Nucleus accumbens (tissue), 56 donors: ENCODE measurements at places on chromosomes 16 and 17.

- DNase-seq = no peak
Measured at GRCh38 chr16:77459534-77460254, 24.9 kb upstream of the ADAMTS18 start.

GRCh38 chr17:82257473-82257872 is 16.0 kb downstream of the CSNK1D start:
- DNase-seq = peak; percentile 59

GRCh38 chr17:50638966-50639713 is 4.5 kb downstream of the ABCC3 start:
- peak; percentile 68 for DNase-seq

- DNase-seq = no peak
Measured at GRCh38 chr17:8794636-8795035, 4.5 kb downstream of the MFSD6L start.

DNA sequence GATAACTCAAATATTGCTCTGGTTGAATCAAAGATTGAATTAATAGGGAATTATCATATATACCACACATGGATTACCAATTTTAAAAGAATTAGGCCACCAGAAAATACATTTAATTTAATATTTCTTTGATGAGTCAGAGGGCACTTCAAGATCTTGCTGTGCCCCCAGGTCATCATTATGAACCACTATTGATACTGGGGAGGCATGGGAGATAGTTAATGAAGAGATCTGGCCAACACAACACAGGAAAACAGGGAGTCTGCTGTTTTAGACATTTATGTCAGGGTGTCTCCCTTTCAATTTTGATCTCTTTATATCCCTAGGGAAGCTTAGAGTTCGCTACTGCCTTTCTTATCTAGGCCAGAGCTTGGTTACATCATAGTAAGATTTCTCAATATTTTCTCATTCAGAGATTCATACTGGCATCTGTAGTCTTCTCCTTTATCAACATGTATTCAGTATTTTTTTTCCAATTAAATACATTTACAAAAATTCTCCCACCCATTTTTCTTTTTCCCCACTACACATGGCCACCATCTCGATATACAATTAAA is 158.3 kb upstream of the ZFHX3 start:
- DNase-seq = no peak

DNA sequence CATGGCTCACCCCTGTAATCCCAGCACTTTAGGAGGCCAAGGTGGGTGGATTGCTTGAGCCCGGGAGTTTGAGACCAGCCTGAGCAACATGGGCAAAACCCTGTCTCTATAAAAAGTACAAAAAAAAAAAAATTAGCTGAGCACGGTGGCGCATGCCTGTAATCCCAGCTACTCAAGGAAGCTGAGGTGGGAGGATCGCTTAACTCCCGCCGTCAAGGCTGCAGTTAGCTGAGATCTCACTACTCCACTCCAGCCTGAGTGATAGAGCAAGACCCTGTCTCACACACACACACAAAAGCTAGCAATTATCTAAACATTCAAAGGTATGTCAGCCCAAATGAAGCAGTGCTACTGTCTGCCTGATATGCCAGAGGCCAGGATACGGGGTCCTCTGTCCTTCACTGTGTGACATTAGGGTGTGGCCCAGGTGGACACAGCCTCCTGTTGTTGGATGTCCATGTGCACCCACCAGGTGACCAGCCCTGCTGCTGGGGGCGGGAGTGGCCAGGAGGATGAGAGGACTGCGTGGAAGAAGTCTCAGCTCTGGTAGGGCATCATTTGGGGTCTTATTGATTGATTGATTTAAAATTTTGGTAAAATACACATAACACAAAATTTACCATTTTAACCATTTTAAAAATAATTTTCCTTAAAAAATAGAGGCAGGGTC is 3.9 kb downstream of the NLRC3 start:
- no peak for DNase-seq

- DNase-seq = no peak
Measured at GRCh38 chr17:4921320-4921719, 10.8 kb upstream of the GP1BA start.

DNA sequence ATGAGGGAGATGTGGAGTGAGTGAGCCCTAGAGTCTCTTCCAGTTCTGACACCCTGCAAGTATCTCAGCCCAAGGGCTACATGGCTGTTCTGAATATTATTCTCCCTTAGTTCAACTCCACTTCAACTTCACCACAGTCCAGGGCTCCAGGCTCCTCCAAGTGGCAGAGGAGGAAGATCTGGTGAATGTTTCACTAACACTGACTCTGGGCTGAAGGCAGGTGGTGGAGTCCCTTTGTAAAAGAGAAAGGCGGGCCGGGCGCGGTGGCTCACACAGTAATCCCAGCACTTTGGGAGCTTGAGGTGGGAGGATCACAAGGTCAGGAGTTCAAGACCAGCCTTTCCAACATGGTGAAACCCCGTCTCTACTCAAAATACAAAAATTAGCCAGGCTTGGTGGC is 13.6 kb downstream of the CCDC92B start:
- no peak for DNase-seq

DNA sequence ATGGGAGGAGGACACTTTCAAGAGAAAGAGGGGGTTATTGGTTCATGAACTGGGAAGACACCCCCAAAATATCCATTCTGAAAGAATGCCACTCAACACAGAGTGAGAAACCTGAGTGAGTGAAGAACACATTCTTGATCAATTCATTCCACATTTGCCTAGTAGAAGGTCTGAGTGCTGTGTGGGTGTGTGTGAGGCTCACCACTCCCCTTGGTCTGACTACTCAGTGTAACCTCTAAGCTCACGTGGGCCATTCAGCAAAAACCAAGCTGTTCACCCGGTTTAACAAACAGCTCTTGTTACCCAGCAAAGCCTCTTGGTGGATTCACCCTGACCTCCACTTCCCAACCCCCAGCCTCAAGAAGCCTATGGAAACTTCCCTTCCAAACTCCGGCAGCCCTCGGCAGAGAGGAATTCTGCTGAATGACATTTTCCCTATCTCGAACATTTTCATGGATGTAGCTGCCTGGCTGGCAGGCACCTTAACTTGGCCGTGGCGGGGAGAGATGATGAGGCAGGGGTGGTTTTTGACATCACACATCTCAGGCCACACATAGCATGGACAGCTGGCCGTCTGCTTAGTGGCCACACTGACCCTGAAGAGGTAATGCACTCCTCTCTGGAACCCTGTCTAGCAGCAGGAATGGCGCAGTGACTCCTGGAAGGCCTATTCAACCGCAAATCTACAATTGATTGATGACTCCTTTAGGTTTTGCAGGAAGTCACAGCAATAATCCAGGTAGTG is 11.6 kb downstream of the ST6GALNAC1 start:
- no peak for DNase-seq

- DNase-seq = no peak
Measured at GRCh38 chr17:62193249-62193648, 128.2 kb upstream of the MED13 start.

DNA sequence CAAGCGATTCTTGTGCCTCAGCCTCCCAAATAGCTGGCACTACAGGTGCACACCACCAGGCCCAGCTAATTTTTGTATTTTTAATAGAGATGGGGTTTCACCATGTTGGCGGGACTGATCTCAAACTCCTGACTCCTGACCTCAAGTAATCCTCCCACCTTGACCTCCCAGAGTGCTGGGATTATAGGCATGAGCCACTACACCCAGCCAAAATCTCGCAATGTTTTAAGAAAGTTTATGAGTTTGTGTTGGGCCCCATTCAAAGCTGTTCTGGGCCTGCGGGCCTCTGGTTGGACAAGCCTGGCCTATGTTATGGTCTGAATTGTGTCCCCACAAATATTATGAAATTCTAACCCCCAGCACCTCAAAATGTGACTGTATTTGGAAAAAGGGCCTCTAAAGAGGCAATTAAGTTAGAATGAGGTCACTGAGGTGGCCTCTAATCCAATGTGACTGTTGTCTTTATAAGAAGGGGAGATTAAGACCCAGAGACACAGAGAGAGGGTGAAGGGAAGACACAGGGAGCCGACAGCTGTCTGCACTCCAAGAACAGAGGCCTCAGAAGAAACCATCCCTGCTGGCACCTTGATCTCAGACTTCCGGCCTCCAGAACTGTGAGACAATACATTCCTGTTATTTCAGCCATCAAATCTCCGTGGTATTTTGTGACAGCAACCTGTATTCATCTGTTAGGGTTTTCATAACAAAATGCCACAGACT is 469.9 kb downstream of the HS3ST4 start:
- no peak for DNase-seq

GRCh38 chr17:35708951-35709350 is 22.5 kb upstream of the RASL10B start:
- no peak for DNase-seq

DNA sequence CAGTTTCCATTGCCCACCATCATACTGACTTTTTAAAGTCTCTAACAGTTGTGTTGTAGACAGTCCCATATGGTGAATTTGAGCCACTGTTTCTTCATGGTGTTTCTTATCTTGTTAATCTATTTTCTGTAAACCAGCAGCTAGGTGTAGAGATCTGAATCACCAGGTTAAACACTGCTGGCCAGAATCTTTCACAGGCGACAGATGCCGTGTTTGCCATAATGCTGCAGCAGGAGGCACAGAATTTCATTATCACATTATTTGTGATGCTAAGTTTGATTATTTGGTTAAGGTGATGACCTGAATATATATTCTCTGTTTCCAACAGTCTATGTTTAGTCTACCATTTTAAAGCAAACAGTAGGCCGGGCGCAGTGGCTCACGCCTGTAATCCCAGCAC is 11.5 kb upstream of the CNGB1 start:
- no peak for DNase-seq

- no peak for DNase-seq
Measured at GRCh38 chr16:67461600-67462278, 19.2 kb downstream of the ATP6V0D1 start.

DNA sequence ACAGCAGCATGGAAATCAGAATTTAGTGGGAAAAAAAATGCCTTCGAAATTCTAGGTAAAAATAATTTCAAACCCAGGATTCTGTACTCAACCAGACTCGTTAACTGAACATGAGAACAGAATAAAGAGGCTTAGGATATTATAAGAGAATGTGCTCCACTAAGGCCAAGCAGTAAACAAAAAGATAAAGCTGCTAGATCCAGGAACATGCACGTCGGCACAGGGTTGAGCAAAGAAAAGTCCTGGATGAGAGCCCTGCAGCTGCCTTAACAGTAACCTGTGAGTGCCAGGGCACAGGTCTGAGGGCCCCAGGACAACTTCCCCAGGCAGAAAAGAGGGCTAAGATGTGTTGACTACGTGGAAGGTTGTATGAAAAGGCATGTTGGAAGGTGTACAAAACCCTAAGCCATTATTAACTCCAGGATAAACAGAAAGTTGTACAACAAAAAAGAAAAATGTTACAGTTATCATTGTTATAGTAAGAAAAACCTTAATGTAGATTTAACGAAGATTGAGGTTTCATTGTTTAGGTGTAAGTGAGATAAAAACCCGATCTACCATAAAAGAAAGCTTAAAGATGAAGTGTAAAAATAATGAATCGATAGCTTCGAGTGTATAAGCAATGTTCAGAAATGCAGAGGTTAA is 42.3 kb upstream of the RBFOX3 start:
- no peak for DNase-seq

DNA sequence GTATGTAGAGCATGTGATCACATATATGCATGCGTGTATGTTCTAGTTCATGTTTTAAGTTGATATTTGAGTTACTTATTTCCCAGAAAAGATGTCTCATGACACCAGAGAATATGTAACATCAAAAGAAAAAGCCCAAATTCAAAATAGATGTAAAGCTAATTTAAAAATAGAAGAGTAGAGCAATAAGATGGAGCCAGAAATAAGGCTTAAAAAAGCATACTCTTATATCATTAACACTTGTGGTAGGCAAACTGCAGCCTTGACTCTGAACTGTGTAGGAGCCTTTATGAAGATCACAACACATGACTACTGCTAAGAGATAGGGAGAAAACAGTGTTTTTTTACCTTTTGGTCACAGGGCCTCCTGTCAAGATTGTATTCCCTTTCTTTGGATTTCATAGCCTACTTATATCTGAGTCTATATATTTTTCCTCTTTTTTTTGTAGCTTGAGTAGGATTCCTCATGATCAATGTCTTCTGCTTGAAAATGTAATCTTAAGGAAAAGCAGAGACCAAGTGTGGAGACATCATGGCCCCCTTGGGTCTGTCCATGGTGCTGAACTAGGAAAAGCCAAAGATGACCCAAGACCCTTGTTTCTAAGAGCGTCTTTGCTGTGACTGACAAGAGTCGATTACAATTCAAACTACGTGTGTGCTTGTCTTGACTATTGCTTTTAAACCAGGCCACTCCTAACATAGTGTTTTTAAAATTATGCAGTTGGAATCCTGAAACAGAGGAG is 390.4 kb downstream of the SHISA9 start:
- DNase-seq = no peak

GRCh38 chr17:58189436-58190146 is 2.9 kb upstream of the EPX start:
- DNase-seq = no peak

DNA sequence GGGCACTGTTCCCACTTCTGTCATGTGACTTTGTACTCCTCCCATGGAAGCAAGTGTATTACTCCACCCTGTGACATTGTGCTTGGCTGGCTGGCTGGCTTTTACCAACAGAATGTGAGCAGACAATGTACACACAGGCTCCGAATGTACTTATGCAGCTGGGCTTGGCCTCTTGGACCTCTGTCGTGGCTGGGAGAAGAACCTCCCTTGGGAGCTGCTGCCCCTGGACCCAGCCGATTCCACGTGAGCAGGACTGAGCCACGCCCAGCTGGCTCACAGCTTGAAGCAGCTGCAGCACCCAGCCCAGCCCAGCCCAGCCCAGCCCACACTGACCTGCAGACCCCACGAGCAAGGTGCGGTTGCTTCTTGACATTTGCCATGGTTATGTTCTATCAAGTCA is 177.5 kb downstream of the RBFOX3 start:
- DNase-seq = no peak

DNA sequence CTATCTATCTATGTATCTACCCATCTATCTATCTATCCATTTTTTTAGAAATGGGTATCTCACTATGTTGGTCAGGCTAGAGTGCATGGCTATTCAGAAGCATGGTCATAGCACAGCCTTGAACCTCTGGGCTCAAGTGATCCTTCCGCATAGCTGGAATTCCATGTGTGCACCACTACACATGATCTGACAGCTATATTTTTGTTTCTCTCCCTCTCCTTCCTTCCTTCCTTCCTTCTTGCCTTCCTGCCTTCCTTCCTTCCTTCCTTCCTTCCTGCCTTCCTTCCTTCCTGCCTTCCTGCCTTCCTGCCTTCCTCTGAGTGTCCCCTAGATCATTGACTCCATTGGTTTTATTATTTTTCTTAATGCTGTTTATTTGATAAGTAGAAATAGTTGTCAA is 108.1 kb downstream of the HS3ST4 start:
- no peak for DNase-seq

DNA sequence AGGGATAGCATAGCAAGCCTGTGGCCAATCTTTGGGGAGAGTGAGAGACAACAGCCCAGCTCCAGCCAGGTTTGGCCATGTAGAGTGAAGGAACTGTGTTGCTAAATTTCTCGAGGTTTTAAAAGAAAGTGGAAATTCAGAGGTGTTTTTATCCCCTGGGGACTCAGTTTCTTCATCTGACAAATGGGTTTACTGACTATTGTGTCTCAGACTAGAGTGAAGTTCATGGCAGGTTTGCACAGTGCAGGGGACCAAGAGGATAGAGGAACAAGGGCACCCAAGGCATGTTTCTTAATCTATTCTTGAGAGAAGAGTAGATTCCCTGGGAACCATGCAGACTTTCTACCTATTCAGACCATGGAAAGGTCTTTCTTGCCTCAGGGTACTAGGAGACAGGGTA is 555.8 kb upstream of the C16orf82 start:
- DNase-seq = no peak

- no peak for DNase-seq
Measured at GRCh38 chr16:50800074-50800473, 58.2 kb downstream of the CYLD start.

- DNase-seq = no peak
Measured at GRCh38 chr16:65509172-65509571, 387.3 kb upstream of the CDH11 start.
